ENCODE measurements at places on chromosomes 5 and 9.
A peak's percentile ranks its signal among the peaks of the same experiment; 100 is the strongest.

GRCh38 chr9:69834591-69835184 lies 14.1 kb downstream of the CFAP95 start:
- no peak for DNase-seq

GRCh38 chr5:179114756-179115155 lies 54.6 kb downstream of the ZNF354C start:
- no peak for DNase-seq

- DNase-seq = no peak
Measured at GRCh38 chr9:119234636-119235035, 134.6 kb downstream of the BRINP1 start.

- DNase-seq = peak; percentile 56
Measured at GRCh38 chr5:17727098-17727497, 92.8 kb downstream of the TAF11L14 start.

- DNase-seq = no peak
Measured at GRCh38 chr9:123686131-123686828, 243.6 kb downstream of the DENND1A start.

- no peak for DNase-seq
Measured at GRCh38 chr5:68426586-68426985, 211.0 kb downstream of the PIK3R1 start.

DNA sequence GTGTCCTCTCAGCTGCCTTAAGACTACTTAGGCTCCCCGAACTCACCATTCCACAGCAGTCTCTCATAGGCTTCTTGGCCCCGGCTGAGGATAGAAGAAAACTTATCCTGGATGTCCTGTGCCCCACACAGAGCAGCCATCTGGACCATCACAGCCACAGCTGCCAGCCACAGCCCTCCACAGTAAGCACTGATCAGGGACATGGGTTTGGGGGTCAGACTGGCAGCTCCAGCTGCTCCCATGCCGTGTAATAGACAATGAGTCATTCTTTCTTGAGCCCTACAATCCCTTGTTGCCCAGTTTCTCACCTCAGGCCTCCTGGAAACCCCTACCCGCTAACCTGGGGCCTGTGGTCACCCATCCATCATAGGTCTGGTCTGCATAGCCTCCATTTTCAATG lies 5.7 kb downstream of the CREB3 start:
- DNase-seq = no peak

- DNase-seq = no peak
Measured at GRCh38 chr5:79168031-79168430, 56.4 kb downstream of the BHMT start.

GRCh38 chr5:73605223-73606087 lies 20.5 kb upstream of the ARHGEF28 start:
- DNase-seq = no peak

GRCh38 chr5:93887678-93888077 lies 146.3 kb upstream of the POU5F2 start:
- no peak for DNase-seq

GRCh38 chr9:113566712-113567071 lies 103.2 kb downstream of the RGS3 start:
- no peak for DNase-seq

- no peak for DNase-seq
Measured at GRCh38 chr9:134605966-134606357, 35.6 kb upstream of the COL5A1 start.

DNA sequence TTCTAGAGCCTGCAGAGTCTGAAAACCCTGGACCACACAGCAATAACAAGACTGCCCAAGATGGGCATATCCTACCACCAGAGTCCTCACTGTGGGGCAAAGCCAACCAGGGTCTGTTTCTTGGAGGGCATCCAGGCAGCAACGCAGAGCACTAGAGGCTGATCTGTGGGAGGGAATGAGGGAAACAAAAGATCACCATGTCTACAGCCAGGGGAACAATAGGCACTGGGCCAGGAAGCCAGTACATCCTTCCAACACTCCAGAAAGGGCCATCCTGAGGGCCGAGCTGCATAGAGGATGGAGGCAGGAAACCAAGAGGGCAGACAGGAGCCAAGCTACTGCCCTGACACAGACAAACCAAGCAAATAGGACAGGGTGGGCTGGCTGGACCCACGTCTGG lies 416.1 kb upstream of the IRX4 start:
- DNase-seq = no peak

- no peak for DNase-seq
Measured at GRCh38 chr9:117622347-117622746, 81.9 kb upstream of the TLR4 start.

DNA sequence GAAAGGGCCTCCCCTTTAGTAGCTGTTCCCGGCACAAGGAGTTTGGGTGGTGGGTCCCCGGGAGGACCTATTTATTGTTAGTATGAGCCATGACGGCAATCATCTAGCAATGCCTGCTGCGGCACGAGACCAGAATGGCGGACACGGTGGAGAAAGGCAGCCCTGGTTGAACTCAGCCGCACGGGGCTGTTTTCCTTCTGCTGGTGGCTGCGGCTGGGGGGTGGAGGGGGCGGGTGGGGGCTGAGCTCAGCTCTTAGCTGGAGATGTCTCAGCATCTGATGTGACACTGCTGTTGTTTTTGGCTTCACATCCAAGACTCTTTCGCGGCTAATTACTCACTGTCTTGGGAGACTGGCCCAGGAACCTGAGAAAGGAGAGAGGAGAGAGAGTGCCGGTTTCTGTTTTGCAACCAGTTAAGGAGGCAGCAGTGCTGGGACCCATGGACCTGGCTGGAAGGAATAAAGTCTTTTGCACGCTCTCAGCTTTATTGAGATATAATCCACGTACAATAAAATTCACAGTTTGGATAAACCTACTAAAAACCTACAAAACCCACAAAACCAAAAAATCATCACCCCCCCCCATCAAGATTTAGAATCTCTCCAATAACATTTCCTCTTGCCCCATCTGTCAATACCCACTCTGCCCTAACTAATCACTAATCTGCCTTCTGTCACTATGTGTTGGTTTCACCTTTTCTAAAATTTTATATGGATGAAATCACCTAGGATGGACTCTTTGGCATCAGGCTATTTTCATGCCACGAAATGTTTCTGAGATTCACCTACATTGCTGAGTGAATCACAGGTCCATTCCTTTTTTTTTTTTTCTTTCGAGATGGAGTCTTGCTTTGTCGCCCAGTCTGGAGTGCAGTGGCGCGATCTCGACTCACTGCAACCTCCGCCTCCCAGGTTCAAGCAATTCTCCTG lies 81.8 kb upstream of the NEURL1B start:
- peak; percentile 94 for DNase-seq

- DNase-seq = no peak
Measured at GRCh38 chr9:93910196-93910595, 45.0 kb downstream of the BARX1 start.

DNA sequence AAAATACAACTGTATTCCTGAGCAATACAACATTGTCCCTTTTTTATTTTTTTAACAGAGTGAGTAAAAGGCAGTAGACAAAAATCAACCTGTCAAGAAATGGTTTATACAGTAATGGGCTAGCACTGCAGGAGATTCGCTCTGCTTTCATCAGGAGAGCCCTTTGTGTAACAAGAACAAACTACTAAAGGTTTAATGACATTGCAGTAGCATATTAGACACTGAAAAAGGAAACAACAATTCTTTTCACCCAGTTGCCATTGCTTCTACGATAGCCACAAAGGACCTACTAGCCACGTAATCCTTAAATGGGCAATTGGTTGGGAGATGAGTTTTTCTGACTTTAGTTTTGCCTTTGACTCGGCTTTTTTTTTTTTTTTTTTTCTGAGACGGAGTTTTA lies 319.8 kb upstream of the TRPM3 start:
- DNase-seq = no peak

- no peak for DNase-seq
Measured at GRCh38 chr5:112625689-112626438, 111.8 kb upstream of the APC start.

DNA sequence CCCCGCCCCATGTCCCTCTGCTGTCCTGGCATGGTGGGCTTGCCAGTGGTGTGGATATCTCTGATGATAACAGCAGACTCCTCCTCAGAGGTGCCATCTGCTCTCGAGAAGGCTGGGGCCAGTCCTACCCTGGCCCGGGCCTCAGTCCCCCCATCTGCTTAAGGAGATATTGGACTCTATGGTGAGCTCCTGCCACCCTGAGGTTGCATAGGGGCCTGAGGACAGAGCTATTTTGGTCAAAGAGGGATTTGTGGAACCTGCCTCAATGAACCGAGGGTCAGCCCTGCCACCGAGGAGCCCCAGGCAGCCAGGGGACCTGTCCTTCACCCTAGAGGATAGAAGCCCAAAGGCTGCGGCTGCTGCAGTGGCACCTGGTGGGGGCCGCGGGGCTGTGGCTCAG lies 32.6 kb downstream of the NTNG2 start:
- peak; percentile 91 for DNase-seq

- no peak for DNase-seq
Measured at GRCh38 chr9:77819657-77820056, 171.5 kb upstream of the GNA14 start.

GRCh38 chr9:135608294-135608998 lies 30.9 kb downstream of the GLT6D1 start:
- DNase-seq = no peak

DNA sequence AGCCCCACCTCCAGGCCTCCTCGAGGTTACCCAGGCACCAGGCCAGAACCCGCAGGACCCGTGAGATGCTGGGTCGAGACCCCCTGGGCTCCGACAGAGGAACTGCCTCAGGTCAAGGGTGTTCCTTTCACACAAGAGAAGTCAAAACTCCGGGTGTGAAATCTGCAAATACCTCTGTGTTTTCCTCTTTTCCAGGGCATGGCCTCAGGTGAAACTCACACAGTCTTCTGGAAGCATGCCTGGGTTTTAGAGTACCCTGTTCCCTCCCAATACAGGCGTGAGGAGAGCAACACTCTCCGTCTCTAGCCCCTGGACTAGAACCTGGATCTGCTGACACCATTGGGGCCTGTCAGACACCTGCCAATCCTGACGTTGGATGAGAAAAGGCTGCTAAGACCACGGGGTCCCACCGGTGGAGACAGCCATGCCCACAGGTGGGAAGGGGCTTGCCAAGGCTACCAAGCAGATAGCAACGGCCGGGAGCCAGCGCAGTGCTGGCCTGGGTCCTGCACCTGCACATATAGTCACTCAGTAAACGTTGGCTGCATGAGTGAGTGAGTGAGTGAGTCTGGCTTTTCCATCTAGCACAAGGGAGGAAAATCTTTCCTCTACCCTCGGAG lies 182.0 kb upstream of the PPP1R26 start:
- no peak for DNase-seq

DNA sequence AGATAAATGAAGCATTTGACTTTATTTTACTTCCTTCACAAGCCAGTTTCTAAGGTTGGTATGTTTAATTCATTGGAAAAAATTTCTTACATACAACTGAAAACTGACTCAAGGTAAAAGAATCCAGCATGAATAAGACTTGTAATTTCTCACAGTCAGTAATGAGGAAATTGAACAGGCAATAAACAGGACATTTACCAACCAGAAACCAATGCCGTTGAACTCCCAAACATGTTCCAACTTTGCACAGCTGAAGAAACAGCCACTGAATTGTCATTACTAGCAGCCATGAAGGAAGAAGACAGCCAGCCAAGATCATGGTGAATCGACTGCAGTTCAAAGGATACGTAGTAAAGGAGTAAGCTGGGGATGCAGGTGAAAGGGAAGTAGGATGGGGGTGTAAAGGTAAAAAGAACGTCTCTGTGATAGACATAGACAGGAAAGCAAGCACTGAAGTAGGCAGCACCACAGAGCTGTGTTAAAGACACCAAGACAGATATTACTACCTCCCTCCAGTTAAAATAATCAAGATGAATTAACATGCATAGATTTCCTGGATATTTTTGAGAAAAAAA lies 21.3 kb upstream of the SLC12A2 start:
- DNase-seq = no peak

DNA sequence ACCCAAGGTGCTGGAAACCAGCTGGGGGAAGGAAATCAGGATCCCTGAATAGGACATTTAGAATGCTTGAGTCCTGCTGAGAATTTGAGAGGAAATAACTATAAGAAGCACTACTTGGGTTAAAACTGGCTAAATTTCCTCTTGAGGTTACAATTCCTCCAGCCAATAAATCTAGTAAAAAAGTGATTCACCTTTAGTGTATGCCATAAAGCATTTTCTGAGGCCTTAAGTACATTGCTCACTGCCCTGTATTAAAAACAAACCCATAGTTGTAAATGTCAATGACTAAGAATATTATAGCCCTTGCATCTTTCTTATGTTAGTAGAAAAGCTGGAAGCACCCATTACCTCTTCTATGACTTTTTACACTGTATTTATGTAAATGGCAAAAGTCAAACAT lies 634.7 kb upstream of the ARRDC3 start:
- DNase-seq = no peak

DNA sequence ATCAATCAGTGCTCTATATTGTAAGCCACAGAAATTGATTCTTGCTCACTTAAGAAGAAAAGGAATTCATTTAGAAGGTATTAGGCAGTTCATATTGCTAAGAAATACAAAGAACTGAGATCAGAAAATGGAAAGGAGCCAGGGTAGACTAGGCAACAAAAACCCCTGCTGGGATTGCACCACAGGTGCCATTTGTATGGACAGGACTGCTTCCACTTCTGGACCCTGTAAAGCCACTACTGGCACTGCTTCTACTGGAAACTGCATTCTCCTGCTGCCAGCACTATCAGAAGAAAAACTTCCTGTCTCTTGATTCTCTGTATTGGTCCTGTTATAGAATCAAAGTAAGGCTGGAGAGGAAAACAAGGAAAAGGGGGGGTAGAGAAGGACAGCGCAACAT lies 45.9 kb downstream of the CERT1 start:
- DNase-seq = no peak

GRCh38 chr9:98242426-98242825 lies 13.0 kb downstream of the TBC1D2 start:
- no peak for DNase-seq

DNA sequence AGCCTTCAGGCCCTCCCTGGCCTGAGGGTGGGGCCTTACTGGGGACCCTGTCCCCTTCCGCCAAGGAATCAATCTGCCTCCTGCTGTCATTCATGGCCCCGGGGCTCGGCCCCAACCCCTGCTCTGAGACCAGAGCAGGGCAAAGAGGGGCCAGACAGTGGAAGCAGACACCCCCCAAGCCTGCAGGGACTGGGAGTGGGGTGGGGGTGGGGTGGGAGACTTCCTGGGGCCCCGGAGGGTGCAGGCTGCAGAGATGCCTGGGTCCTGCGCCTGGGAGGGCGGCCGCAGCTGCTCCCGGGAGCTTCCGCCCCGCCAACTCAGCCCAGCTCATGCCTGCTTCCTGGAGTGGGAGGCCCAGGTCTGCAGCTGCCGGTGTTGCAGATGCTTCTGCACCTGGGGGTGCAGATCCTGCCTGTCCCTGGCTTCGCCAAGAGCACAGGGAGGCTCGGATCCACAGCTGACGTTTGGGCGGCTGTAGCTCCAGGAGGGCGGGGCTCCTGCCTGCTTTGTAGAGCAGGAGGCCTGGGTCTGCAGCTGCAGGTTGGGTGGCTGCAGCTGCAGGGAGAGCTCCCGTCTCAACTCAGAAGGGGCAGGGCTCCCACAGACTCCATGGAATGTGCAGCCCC lies 6.2 kb downstream of the KIF4B start:
- DNase-seq = no peak
